ENCODE measurements at places on chromosomes 13 and 19.

DNA sequence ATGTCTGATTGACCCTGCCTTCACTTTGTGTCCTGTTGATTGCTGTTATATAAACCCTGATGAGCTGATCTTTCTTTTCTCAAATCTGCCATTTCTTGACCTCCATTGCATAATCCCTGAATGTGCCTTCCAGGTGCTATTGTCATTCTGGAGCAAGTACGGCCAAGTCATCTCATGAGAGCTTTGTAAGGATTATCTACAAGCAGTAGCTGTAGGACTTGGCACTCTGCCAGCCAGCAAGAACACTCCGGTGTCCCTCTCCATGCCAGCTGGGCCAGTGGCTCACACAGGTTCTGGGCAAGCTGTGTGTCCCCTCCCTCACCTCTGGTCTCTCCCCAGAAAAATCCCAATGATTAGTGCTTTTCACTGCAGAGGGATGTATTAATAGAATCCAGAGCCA is 348.1 kb downstream of the FOXO1 start:
- DNase-seq, result no peak

DNA sequence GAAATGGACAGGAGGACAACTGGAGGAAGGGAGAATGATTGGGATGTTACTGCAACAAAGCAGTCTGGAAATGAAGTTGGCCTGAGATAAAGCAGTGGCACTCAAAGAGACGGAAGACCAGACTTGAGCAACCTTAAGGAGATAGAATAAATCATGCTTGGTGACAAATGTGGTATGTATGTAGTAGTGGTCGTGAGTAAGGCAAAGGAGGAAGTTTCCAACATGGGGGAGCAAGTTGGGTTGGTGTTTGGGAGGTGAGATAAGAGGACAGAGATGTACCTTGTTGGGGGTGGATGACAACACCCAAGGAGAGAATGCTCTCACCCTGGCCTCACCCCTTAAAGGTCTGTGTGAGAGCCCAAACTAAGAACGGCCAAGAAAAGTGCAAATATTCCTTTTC is 420.5 kb downstream of the DIAPH3 start:
- DNase-seq, result peak; percentile 55

DNA sequence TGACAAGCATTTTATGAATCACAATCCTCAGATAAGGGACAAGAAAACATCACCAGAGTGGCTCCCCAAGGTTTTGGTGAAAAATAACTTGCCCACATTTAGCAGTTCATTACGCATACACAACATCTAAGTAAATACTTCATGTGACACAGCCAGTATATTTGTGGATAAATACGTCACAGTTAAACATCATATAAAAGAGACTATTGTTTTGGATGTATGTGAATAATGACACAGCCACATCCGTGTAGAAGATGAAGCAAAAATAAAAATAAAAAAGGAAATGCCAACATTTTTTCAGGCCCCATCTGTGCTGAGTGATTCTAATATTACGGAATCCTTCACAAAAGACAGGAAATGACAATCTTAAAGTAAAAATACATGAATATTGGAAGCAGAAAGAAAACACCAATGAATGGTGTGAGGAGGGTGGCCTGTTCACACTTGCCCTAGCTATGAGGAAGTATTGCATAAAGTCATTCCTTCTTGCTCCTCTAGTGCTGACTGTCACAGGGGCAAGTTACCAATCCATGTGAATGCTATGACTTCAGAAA is 457.1 kb downstream of the KLF12 start:
- no peak for DNase-seq

- no peak for DNase-seq
Observed at GRCh38 chr13:44140888-44141724, 232.5 kb upstream of the SERP2 start.

DNA sequence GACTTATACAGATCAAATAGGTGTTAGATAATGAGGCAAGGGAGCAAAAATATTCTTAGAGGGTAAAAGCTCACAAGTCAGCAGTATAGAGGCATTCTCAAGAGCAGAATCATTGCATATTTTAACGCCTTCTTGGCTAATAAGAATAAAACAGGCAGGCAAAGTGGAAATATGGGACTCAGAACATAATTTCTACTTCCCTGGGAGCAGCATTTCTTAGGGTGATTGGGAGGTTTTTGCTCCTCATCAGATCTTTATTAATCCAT is 39.6 kb downstream of the LHFPL6 start:
- no peak for DNase-seq

All from NCI-H226 (cell line).